ENCODE measurements at places on chromosomes 3 and 15. TPM values are rescaled to one million over a fixed set of nuclear protein-coding genes. Genes with fewer than 3 reads are reported as not detected.

ZNF710 gene
- 7.7 TPM for total RNA-seq

DNA sequence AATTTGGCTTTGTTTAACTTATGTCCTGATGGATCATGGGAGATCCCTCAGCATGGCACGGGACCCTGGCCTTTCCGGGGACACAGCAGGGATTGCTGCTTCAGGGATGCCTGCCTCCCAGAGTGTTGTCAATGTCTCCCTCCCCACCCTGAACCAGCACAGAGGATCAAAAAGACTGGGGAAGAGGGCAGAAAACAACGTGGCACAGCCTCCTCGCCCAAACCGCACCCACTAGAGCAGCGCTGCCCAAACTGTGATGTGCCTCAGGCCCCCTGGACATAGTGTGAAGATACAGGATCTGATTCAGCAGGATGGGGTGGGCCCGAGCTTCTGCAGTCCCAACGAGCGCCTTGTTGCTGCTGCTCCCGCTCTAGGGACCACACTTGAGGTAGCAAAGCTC is 34.5 kb downstream of the SLC6A20 start:
- DNase-seq, result no peak

- no peak for DNase-seq
Observed at GRCh38 chr3:134029256-134029733, 430 bp downstream of the SLCO2A1 start.

IFT57 gene
- 56.6 TPM for total RNA-seq

- DNase-seq, result no peak
Observed at GRCh38 chr3:149316437-149316836, 17.0 kb downstream of the TM4SF18 start.

GRCh38 chr3:17747174-17747889 is 4.9 kb upstream of the TBC1D5 start:
- no peak for DNase-seq

GRCh38 chr15:58298879-58299850 is 132.6 kb upstream of the LIPC start:
- DNase-seq, result no peak

GRCh38 chr3:133667118-133667517 is 5.4 kb upstream of the TOPBP1 start:
- no peak for DNase-seq

SPINK8 gene
- total RNA-seq, result not detected

GRCh38 chr15:60010858-60011257 is 6.7 kb downstream of the FOXB1 start:
- no peak for DNase-seq

P3H2 gene
- not detected for total RNA-seq

DNA sequence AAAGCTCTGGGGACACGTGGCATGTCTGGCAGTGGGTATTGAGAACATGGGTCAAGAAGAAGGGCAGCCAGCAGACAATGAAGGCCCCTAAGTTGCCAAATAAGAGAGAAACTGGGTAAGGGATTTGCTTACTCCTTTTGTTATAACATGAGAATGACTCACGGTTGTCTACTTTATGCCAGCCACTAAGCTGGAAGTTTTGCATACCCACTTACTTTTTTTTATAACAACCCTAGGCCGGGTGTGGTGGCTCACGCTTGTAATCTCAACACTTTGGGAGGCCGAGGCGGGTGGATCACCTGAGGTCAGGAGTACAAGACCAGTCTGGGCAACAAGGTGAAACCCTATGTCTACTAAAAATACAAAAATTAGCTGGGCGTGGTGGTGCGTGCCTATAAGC is 50.0 kb downstream of the DRD3 start:
- no peak for DNase-seq

GRCh38 chr15:52794665-52795463 is 4.7 kb upstream of the ONECUT1 start:
- DNase-seq, result no peak

- DNase-seq, result no peak
Observed at GRCh38 chr3:72269475-72269874, 484.5 kb upstream of the PROK2 start.

GRCh38 chr3:16927485-16927884 is 42.7 kb downstream of the PLCL2 start:
- no peak for DNase-seq

DNA sequence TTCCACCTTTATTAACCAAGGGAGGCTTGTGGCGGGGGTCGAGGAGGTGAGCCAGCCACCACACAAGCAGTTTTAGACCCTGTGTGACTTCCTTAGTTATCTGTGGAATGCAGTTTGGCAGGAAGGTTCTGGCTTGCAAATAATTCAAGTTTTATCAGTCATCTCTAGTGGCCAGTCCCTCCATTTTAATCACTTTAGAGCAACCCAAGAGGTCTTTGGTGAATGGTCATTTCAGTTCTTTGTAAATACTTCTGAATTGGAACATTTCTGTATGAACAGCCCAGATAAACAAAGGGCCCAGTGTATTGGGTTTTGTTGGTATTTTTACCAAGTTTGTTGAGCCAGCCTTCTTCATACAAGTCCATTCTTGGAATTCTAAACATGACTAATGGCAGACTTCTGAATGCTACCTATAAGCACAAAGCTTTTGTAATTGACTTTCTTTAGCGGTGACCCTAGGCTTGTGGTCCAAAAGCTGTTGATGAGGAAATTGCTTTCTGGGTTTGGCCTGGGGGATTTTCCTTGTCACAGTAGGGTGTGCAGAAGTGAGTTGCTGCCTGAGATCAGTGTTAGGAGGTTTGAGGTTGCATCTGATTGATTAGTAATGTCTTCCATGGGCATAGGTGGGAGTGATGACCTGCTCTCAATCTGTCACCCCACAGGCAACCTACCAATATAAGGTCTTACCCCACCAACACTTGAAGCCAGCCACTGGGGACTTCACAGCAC is 193.3 kb upstream of the TOPAZ1 start:
- no peak for DNase-seq

DNA sequence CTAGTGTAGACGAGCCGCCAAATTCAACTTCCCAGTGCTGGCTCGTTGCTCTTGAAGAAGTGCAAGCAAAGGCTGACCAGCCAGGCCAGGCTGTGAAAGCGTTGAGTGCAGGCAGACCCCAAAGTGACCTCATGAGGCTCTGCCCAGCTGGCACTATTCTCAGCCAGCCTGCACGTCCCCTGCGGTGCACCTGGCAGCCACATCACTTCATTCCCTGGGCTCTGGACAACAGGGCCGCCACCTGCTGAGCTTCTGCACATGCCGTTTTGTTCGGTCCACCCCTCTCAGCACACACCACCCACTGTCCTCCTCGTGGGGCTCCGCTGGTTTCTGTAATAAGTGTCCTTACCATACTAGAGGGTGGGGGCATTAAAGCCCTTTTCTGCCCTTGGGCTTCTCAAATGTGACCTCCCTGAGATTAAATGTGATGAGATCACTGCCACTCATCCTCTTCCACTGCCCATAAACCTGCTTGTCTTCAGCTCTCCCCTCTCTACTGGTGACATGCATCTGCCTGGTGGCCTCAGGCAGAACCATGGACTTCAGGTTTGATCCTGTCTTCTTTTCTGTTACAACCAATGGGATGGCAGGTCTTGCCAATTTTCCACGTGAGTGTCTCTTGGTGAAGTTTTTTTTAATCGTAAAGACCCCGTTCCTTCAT is 6.1 kb downstream of the RASGRF1 start:
- no peak for DNase-seq

CHCHD4 gene
- total RNA-seq, result 0.50 TPM

SETD5 gene
- 58.5 TPM for total RNA-seq

DNA sequence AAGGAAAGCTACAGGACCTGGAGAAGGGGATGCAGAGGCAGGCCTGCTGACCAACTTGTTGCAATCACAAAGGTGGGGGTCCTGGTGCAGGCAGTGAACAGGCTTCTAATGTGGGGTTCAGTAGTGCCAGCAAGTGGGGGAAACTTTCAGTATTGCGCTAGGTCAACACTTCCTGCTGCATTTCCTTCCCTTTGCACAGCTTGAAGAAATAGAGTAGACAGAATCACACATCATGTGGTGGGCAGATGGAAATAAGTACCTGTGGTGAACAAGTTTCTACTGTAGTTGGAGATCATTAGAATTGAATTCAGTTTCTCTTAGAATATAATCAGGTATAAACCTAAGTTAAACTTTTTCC is 63.4 kb downstream of the RGMA start:
- no peak for DNase-seq

DNA sequence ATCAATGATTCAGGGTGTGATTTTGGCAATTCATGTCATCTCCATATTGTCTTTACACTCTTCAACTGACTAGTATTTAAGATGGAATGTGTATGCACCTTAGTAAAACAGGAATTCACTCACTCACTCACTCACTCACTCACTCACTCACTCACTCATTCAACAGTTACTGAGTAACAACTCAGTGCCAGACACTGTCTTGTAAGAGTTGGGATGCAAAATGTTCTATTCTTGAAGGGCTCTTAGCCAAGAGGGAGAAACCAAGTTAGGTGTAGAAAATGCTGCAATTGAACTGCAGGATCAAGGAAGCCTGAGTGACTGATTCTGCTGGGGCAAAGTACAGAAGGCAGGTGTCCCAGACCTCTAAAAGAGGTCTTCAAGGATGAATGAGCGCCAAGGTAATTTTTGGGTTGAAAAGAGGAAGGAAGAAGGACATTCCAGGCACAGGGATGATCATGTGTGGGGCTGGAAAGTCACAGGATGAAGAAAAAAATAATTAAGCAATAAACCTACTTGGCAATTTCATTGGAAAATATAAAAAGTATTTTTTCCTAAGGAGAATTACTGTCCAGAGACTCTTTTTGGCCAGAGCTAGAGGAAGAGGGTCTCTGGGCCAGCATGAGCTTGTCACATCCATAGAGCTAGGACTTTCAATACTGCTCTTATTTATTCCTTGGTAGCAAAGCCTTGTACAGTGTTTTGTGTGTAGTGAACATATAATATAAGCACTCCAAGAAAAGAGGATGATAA is 58.9 kb upstream of the ETV5 start:
- DNase-seq, result no peak

- no peak for DNase-seq
Observed at GRCh38 chr15:69098771-69099170, 61.7 kb upstream of the GLCE start.

GRCh38 chr3:10561946-10562560 is 56.7 kb upstream of the ATP2B2 start:
- DNase-seq, result no peak

P2RY14 gene
- total RNA-seq, result 0.22 TPM

DNA sequence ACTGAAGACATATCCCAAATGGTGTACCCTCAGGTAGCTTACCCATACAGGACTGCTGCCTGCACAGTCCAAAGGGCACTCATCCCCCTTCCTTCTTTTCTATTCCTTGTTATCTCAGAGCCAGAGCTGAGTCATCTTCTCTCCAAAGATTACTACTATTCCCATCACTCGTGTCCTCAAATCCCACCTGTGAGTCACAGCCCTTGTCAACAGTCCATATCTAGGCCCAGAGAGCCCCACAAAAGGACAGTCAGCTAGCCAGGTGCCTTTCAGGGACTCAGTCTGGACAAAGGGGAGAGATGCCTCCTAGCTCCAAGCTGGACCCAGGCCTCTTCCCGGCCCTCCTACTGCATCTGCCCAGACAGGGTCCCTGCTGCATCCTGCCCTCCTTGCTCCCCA is 11.0 kb downstream of the PARP16 start:
- no peak for DNase-seq

DNA sequence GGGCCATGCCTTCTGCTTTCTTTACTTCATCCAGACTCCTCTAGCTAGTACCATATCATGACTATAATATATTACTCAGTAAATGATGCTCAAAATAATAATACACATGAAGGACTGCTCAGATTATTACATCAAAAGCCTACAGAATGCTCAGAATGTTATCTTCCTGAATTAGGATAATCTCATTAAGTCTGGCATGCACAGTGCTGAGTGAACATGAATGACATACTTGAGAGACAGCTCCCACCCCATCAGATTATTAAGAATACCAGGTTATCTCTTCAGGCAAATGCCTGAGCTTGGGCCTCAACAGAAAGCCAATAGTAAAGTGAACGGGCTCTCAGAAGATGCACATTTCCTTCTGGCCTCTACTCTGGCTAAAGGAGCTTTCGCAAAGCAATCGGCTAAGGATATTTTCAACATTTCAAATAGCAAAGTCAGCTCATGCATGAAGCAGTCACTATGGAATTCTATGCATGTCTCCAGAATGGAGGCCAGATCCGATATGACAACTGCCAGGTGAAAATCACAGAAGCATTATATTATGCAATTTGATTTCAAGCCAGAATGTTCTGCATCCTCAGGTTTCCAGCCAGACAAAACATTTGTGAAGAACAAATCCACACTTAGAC is 122.6 kb downstream of the KCNMB2 start:
- DNase-seq, result no peak

GALK2 gene
- total RNA-seq, result 11.5 TPM
